Pancreas (tissue), 10 donors: ENCODE measurements at places on chromosomes 7 and 10. TPM values are rescaled to one million over a fixed set of nuclear protein-coding genes. Genes with fewer than 3 reads are reported as not detected.

Gene TEX36
- polyA plus RNA-seq: not detected

GRCh38 chr7:70242826-70243225 is 644.6 kb downstream of the AUTS2 start:
- no peak for DNase-seq

- no peak for DNase-seq
Observed at GRCh38 chr10:83184641-83185040, 954.7 kb upstream of the GHITM start.

- DNase-seq: no peak
Observed at GRCh38 chr7:12360948-12361347, 42.7 kb downstream of the VWDE start.

- DNase-seq: no peak
Observed at GRCh38 chr7:125814100-125814499, 884.5 kb upstream of the POT1 start.

GRCh38 chr7:124635416-124635815 is 130.2 kb downstream of the GPR37 start:
- no peak for DNase-seq

GRCh38 chr7:68411742-68412141 is 1186.5 kb upstream of the AUTS2 start:
- no peak for DNase-seq

- DNase-seq: peak; percentile 28
Observed at GRCh38 chr10:25725917-25726716, 207.9 kb upstream of the MYO3A start.

- no peak for DNase-seq
Observed at GRCh38 chr7:137886281-137886680, 39.5 kb upstream of the DGKI start.

- no peak for DNase-seq
Observed at GRCh38 chr7:159001811-159002210, 142.9 kb downstream of the VIPR2 start.
